ENCODE measurements at places on chromosomes 3 and 15.

DNA sequence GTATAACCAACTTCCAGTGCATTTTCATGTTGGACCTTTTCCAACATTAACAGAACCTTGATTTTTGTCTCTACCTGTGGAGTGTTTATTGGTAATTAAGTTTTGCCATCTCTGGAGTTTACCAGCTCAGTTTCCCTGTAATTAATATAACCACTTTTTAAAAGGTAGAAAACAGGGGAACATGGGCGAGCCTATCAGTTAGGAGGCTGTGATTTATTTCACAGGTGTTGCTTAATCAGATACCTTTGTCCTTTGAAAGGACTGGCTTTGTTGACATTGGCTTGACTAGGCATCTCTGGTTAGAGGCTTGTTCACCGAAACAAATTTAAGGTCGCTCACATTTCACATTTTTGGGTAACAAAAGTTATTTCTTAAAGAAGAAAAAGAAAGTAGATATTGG, 622 bp downstream of the NAALADL2 start:
- H3K4me3 ChIP-seq = no peak overlapping the region
- peak overlapping the region; percentile 45 for H3K27ac ChIP-seq
- H3K36me3 ChIP-seq = no peaks in the 10 kb centered on the region
- H3K4me1 ChIP-seq = peaks cover 41% of the 10 kb centered on the region

DNA sequence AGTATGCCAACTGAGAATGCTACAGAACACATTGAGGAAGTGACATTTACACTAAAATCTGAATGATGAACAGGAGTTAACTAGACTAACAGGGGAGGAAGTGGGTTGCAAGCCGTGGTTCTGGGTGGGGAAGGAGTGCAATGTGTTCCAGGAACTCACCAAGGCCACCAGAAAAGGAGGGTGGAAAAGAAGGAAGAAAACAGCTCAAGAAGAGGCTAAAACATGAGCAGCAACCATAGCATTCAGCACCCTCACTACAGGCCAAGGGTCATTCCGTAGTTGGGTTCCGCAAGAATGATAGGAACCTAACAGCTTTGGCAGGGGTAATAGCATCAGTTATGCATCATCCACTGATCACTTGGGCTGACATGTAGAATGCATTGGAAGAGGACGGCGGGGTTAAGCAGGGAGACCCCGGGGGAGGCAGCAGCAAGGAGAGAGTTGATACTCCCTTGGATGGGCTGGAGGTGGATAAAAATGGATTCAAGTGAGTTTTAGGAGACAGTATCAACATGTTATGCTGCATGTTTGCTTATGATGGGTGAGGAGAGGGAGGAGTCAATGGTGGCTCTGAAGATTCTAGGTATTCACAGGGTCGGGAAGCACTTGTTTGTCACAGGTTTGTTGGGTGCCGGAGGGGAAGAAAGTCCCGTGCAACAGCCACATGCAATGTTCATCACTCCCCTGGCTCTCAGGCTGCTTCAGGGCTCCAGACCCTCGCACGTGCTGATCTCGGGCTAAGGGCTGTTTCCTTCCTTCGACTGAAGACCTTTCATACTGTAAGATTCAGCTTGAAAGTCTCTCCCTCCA, 53.2 kb downstream of the LIPC start:
- no peak overlapping the region for H3K4me3 ChIP-seq
- no peak for DNase-seq
- H3K27me3 ChIP-seq = no peaks in the 10 kb centered on the region
- H3K4me1 ChIP-seq = peaks cover 7% of the 10 kb centered on the region
- H3K27ac ChIP-seq = no peak overlapping the region

DNA sequence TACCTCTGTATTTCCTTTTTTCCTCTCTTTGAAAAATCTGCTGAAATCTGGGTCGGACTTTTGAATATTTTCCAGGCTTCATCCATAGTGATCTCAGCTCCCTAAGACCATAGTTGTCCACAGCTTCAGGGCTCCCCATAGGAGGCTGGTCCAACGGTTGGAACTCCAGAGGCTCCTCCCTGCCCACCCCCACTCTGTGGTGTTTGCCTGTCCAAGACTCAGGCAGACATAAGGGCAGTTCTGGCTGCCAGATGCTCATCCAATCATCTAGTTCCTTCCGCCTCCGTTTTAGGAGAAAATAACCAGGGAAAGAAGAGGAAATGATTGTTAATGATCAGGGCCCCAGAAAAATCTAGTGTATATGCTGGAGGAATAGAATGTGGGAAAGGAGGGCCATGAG, 27.9 kb upstream of the PRTG start:
- no peak for DNase-seq
- no peaks in the 10 kb centered on the region for H3K4me1 ChIP-seq
- H3K4me3 ChIP-seq = no peak overlapping the region
- no peaks in the 10 kb centered on the region for H3K27me3 ChIP-seq

GRCh38 chr15:74777769-74778598, 3.9 kb upstream of the CSK start:
- H3K4me3 ChIP-seq = no peak overlapping the region
- peaks cover 24% of the 10 kb centered on the region for H3K4me1 ChIP-seq
- DNase-seq = no peak
- H3K27me3 ChIP-seq = no peaks in the 10 kb centered on the region
- no peak overlapping the region for H3K27ac ChIP-seq

DNA sequence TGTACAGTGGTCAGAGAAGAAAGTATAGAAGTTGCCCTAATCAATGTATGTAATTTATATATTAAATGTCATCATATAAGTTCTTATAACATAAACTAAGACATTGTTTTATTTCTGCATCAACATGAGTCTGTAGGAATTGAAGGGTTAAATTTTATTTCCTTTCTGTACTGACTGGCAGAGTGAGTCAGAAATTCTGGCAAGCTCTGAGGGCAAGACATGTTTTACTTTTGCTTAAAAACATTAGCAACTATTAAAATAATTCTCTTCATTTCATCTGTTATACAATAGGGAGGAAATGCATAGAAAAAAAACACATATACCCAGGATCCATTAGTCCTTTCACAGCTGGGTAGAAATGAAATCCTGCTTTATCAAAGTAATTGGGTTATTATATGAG, 171.4 kb upstream of the ALCAM start:
- H3K4me3 ChIP-seq = no peak overlapping the region
- DNase-seq = no peak
- no peak overlapping the region for H3K27ac ChIP-seq
- H3K4me1 ChIP-seq = no peaks in the 10 kb centered on the region

GRCh38 chr3:194062830-194063229, 73.1 kb upstream of the HES1 start:
- no peak for DNase-seq
- no peak overlapping the region for H3K4me3 ChIP-seq
- H3K27me3 ChIP-seq = no peaks in the 10 kb centered on the region

- H3K36me3 ChIP-seq = no peaks in the 10 kb centered on the region
- H3K27me3 ChIP-seq = no peaks in the 10 kb centered on the region
- H3K4me1 ChIP-seq = peaks cover 6% of the 10 kb centered on the region
- H3K27ac ChIP-seq = no peak overlapping the region
- no peak for DNase-seq
- H3K4me3 ChIP-seq = no peak overlapping the region
Measured at GRCh38 chr3:188594139-188594538, 440.2 kb downstream of the LPP start.

GRCh38 chr3:144590854-144591253, 619.2 kb downstream of the DIPK2A start:
- H3K4me3 ChIP-seq = no peak overlapping the region
- no peak overlapping the region for H3K27ac ChIP-seq
- no peak for DNase-seq
- H3K27me3 ChIP-seq = no peaks in the 10 kb centered on the region
- peaks cover 6% of the 10 kb centered on the region for H3K4me1 ChIP-seq
- H3K36me3 ChIP-seq = no peaks in the 10 kb centered on the region

DNA sequence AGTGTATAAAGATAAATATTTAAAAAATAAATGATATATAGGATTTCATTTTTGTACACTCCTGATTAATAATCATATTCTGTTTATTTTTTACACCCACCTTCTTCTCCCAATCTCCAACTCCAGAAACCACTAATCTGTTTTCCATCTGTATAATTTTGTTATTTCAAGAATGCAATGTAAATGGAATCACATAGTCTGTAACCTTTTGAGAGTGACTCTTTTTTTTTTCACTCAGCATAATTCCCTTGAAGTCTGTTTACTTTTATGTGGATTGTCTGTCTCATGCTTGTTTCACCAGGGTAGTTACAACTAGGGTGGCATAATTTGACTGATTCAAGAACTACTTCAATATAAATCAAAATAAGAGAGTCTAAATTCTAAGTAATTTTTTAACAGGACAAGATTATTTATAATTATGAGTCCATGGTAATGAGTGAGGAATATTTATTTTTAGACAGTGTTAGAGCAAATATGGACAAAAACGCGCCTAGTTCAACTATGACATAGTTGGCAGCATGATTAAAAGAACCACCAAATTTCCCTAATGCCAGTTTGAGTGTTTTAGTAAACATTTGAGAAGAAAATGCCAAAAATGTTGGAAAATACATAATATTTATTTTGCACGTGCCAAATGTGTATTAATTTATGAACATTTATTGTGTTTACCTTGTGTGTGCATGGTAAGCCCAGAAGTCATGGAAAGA, 19.4 kb upstream of the MFSD1 start:
- no peaks in the 10 kb centered on the region for H3K27me3 ChIP-seq
- no peak overlapping the region for H3K27ac ChIP-seq
- H3K36me3 ChIP-seq = no peaks in the 10 kb centered on the region
- H3K4me1 ChIP-seq = no peaks in the 10 kb centered on the region
- H3K4me3 ChIP-seq = no peak overlapping the region

DNA sequence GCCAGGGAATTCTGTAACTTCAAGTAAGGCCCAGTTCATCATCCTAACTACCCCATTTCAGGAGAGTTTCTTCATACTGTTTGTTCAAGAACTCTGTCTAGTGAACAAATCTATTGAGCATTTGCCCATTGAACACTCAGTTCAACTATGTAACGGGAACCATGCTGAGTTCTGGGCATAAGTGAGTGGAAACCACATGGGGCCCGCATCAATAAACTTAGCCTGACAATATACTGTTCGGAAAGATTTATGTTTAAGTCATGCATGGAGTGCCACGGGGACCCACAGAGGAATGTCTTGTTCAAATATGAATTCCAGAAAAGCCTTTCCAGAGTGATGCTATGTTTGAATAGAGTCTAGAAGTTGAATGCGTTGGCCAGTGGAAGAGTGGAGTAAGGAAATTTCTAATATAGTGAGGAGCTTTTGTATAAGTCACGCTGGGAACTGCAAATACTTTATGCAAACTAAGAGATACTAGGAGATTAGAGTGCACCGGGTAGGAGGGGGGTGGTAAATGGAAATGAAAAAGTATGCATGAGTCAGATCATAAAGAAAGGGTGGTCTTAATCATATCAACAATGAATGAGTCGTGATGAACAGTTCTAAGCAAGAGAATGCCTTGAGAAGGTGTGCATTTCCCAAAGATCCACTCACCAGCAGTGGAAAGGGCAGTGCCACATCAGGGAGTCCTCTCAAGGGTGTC, 279.8 kb downstream of the VPS13C start:
- no peaks in the 10 kb centered on the region for H3K27me3 ChIP-seq
- H3K36me3 ChIP-seq = no peaks in the 10 kb centered on the region
- no peaks in the 10 kb centered on the region for H3K4me1 ChIP-seq

- no peaks in the 10 kb centered on the region for H3K27me3 ChIP-seq
- H3K27ac ChIP-seq = no peak overlapping the region
- H3K4me1 ChIP-seq = no peaks in the 10 kb centered on the region
- DNase-seq = no peak
- H3K4me3 ChIP-seq = no peak overlapping the region
- no peaks in the 10 kb centered on the region for H3K36me3 ChIP-seq
Measured at GRCh38 chr3:117885011-117885441, 1149.6 kb downstream of the IGSF11 start.

DNA sequence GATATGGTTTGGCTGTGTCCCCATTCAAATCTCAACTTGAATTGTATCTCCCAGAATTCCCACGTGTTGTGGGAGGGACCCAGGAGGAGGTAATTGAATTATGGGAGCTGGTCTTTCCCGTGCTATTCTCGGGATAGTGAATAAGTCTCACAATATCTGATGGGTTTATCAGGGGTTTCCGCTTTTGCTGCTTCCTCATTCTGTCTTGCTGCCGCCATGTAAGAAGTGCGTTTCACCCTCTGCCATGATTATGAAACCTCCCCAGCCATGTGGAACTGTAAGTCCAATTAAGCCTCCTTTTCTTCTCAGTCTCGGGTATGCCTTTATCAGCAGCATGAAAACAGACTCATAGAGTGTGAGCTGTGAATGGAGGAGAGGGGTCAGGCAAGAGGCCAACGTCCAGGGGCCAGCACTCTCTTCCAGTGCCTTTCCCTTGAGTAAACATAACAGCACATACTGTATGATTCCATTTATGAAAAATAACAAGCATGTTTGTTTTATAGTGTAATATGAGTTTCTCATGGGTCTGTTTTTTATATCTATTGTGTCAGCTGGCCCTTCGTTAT, 16.3 kb upstream of the LCTL start:
- no peak overlapping the region for H3K27ac ChIP-seq
- no peaks in the 10 kb centered on the region for H3K36me3 ChIP-seq
- no peaks in the 10 kb centered on the region for H3K27me3 ChIP-seq
- no peak overlapping the region for H3K4me3 ChIP-seq

- no peak for DNase-seq
- H3K36me3 ChIP-seq = no peaks in the 10 kb centered on the region
- peaks cover 6% of the 10 kb centered on the region for H3K4me1 ChIP-seq
- H3K4me3 ChIP-seq = no peak overlapping the region
- no peak overlapping the region for H3K27ac ChIP-seq
Measured at GRCh38 chr3:13307041-13307440, 113.1 kb downstream of the NUP210 start.

GRCh38 chr3:7934362-7934761, 567.3 kb upstream of the LMCD1 start:
- H3K4me3 ChIP-seq = no peak overlapping the region
- no peaks in the 10 kb centered on the region for H3K27me3 ChIP-seq
- no peaks in the 10 kb centered on the region for H3K36me3 ChIP-seq
- H3K4me1 ChIP-seq = no peaks in the 10 kb centered on the region

DNA sequence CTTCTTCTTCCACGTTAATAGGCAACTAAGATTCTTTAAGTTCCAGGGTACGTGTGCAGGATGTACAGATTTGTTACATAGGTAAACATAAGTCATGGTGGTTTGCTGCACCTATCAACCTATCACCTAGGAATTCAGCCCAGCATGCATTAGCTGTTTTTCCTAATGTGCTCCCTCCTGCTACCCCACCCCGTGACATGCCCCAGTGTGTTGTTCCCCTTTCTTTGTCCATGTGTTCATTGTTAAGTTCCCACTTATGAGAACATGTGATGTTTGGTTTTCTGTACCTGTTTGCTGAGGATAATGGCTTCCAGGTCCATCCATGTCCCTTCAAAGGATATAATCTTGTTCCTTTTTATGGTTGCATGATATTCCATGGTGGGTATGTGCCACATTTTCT, 21.1 kb downstream of the GTF2A2 start:
- no peaks in the 10 kb centered on the region for H3K36me3 ChIP-seq
- H3K27me3 ChIP-seq = no peaks in the 10 kb centered on the region
- H3K27ac ChIP-seq = no peak overlapping the region
- no peaks in the 10 kb centered on the region for H3K4me1 ChIP-seq

GRCh38 chr15:66114863-66115425, 138.6 kb downstream of the MEGF11 start:
- no peaks in the 10 kb centered on the region for H3K27me3 ChIP-seq
- no peak for DNase-seq
- no peak overlapping the region for H3K4me3 ChIP-seq

Data from Caco-2 (cell line).